ENCODE measurements at places on chromosomes 7 and 10.

DNA sequence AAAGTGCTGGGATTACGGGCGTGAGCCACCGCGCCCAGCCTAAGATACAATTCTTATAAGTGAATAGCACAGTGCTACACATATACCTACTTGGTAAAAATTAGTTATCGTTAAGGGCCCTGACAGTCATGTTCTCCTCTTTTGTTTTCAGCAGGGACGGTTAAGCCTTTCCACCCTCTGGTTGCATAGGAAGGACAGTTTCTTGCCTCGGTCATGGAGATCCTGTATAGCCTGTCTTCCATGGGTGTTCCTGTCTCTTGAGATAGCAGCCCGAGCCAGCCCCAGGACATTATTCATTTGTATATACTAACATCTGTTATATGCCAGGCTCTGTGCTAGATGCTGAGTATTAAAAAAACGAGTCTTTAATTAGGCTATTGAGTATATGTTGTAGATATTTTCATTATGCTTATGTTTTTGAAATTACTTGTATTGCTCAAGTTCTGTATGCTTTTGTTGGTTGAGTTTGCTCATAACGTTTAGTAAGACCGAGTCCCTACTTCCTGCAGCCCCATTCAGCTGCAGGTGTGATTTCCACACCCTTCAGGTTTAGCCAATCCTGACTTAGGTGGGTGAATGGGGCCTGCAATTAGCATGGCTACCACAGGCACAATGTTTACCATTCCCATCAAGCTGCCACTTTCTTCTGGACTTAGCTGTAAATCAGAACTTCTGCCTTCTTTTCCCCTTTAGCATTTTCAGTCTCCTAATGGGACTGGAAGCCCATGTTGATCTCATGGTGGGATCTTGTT, 24.8 kb downstream of the CCSER2 start:
- DNase-seq = no peak

DNA sequence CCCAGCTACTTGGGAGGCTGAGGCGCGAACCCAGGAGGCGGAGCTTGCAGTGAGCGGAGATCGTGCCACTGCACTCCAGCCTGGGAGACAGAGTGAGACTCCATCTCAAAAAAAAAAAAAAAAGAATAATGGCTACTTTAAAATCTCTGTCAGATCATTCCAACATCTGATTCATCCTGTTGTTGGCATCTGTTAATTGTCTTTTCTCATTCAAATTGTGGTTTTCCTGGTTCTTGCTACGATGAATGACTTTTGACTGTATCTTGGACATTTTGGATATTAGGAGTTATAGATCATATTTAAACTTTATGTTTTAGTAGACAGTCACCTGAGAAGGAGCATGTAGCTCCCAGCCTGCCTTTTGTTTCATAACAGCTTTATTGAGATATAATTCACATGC, 8.5 kb downstream of the TPST1 start:
- no peak for DNase-seq

DNA sequence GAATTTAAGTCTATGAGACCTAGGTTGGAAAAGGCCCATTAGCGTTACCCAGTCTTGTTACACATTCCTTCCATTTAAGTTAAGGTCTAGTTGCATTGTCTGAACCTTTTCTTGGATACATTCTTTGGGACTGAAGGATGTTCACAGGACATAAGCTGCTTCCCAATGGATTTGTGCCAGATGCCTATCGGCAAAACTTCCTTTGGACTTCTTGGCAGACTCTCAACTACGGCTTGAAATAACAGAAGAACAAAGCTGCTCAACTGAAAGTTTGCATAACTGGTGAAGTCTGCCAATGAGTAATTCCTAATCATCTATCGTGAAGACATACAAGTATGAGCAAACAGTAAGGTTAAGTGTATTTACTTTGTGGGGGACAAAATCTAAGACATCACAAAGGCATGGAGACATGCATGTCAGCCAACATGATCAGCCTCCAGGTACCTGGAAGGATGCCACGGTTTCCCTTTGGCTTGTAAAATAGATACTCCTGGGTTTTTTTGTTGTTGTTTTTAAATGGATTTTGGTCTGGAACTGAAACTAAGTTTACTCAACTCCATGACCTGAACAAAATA, 35.4 kb downstream of the MALSU1 start:
- no peak for DNase-seq

DNA sequence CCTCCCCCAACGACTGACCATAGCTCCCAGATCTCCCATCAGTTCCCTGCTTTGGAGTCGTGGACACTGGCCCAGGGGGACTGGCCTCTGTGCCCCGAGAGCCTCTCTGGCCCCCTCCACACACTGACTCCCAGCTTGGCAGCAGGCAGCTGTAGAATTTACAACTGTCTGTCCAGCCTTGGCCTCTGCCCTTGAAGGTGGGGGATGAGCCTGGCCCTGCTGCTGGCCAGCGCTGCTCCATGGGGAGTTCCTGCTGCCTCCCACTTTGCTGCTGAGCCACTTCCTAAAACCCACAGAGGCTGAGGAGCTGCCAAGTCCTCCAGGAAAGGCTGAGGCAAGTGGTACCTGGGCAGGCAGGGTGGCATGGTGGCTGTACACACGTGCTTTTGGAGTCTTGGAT, 147.1 kb downstream of the WDR11 start:
- DNase-seq = no peak

DNA sequence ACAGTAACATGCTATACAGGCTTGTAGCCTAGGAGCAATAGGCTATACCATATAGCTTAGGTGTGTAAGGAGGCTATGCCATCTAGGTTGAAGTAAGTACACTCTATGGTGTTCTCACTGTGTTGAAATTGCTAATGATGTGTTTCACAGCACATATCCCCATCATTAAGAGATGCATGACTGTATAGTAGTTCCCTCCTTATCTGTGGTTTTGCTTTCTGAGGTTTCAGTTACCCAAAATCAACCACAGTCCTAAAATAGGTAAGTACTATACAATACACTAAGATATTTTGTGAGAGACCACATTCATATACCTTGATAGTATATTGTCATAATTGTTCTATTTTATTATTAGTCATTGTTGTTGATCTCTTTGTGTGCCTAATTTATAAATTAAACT, 12.7 kb downstream of the FZD1 start:
- no peak for DNase-seq

DNA sequence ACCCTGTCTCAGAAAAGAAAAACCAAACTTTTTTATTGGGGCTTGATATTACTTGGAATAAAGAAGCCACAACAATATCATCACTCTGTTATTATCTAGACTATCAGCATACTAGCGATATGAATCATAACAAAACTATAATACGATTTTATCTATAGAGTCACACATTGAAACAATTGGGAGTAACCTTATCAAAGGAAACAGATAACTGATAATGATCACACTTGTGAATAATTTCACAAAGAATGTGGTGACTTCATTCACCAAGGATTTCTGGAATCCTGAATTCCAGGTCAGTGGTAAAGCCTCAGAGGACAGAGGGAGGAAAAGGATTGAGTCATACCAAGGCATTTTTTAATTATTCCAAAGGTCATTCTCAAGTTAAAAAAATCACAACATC, 32.1 kb upstream of the NMT2 start:
- no peak for DNase-seq

DNA sequence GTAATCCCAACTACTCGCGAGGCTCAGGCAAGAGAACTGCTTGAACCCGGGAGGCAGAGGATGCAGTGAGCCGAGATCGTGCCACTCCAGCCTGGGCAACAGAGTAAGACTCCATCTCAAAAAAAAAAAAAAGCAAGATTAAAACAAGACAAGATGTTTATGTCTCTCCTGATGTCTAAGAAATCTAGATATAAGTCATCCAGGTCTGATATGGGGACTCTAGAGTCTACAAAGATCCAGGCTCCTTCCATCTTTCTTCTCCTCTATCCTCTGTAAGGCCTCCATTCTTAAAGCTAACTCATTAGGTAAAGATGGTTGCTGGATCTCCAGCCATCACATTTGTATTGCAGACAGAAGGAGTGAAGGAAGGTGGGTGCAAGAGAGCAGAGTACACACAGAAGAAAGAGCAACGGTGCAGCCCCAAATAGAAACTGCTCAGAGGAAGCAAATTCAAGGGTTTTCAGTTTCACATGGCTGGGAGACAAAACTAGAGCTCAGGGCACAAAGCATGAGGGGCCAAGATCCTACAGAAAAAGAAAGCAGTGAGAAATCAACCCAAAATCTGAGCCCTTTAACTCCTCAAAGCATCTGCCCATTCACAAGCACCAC, 57.6 kb downstream of the USP6NL start:
- no peak for DNase-seq

GRCh38 chr7:96825285-96825684, 115.6 kb upstream of the SEM1 start:
- no peak for DNase-seq

- DNase-seq = no peak
Measured at GRCh38 chr7:139060695-139061237, 24.9 kb upstream of the ZC3HAV1L start.

DNA sequence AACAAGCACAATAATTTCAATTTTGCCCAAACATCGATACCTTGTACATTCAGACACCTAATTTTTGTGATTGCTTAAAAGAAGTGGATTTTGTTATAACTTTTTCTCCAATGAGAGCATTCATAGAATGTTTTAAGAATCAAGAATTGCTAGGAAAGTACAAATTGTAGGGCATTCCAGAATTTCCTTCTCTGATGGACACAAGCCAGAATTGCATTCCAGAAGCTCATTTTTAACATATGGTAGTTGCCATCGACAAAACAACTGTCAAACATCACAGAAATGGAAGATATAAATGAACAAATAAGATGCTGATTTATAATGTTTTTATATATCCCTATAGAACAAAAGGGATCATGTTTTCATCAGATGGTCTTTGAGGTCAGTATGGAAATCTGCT, 258.4 kb upstream of the NPVF start:
- no peak for DNase-seq

- no peak for DNase-seq
Measured at GRCh38 chr7:104972500-104972899, 41.5 kb upstream of the KMT2E start.

- no peak for DNase-seq
Measured at GRCh38 chr10:51937308-51938140, 238.1 kb upstream of the CSTF2T start.
